ENCODE measurements at places on chromosomes 7 and 10.

GRCh38 chr7:90841759-90842429 is 245.8 kb downstream of the CDK14 start:
- DNase-seq = no peak

DNA sequence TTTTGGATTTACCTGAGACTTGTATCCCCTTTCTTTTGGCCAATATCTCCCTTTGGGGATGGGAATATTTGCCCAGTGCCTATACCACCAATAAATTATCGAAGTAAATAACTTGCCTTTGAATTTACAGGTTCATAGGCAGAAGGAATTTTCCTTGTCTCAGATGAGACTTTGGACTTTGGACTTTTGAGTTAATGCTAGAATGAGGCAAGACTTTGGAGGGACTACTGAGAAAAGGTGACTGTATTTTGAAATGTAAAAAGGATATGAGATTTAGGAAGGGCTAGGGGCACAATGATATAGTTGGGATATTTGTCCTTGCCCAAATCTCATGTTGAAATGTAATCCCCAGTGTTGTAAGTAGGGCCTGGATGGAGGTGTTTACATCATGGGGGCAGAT is 384.5 kb upstream of the GHITM start:
- no peak for DNase-seq

- no peak for DNase-seq
Measured at GRCh38 chr7:106608661-106609060, 52.3 kb downstream of the CCDC71L start.

- no peak for DNase-seq
Measured at GRCh38 chr10:116886772-116887171, 37.5 kb downstream of the ENO4 start.

- no peak for DNase-seq
Measured at GRCh38 chr10:80718024-80718423, 180.3 kb downstream of the SH2D4B start.

DNA sequence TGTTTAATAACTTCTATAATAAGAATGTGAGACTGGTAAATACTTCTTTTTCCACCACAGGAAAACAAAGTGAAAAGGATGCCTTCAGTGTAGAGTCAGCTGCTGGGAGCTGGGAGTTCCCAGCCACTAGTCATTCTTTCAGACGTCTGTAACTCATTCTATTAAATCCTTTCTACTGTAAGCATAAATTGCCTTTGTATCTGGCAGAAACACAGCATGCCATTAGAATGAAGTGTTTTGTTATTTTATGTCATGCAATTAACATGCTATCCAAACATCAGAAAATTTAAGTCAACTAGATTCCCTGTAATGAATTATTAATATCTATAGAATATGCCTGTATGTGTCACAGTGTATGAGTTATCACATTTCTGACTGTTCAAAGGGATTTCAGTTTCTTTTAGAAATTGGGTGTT is 14.3 kb downstream of the BPGM start:
- DNase-seq = peak; percentile 72

GRCh38 chr10:89574368-89574767 is 39.0 kb upstream of the SLC16A12 start:
- DNase-seq = no peak

GRCh38 chr7:835485-836401 is 3.5 kb downstream of the SUN1 start:
- peak; percentile 24 for DNase-seq

GRCh38 chr10:56561336-56561735 is 200.3 kb upstream of the ZWINT start:
- DNase-seq = no peak

DNA sequence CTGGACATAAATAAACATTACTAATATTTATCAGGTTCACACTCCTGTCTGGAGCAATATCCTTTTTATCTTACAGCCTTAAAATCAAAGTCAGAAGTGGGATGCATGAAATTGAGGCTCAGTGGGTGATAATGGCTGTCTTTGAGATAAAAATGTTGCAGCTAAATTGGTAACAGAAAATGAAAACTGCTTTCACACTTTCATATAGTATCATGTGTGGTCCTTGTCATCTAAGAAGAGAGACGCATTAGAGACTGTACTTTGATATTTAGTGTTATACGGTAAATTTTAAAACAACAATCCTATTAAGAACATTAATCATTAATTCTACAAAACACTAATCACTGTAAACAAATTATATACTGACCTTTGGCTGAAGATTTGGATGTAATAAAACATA is 235.2 kb upstream of the HGF start:
- no peak for DNase-seq

DNA sequence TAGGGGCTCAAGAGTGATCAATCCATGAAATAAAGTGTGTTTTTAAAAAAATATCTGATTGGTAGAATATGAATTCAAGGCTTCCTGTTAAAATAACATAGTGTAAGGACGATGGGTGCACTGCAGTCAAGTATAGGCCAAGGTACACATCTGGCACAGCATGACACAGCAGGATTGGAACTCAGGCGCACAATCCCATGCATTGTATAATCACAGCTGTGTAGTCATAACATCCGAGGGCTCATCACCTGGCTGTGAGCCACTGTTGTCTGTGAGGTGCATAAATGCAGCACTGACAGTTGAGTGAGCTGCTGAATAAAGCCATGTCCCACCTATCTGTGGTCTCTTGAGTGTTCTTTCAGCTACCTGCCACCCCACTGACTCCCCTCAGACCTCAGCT is 142.3 kb upstream of the HPS1 start:
- DNase-seq = no peak

GRCh38 chr7:27652518-27652917 is 10.2 kb downstream of the HIBADH start:
- DNase-seq = no peak

DNA sequence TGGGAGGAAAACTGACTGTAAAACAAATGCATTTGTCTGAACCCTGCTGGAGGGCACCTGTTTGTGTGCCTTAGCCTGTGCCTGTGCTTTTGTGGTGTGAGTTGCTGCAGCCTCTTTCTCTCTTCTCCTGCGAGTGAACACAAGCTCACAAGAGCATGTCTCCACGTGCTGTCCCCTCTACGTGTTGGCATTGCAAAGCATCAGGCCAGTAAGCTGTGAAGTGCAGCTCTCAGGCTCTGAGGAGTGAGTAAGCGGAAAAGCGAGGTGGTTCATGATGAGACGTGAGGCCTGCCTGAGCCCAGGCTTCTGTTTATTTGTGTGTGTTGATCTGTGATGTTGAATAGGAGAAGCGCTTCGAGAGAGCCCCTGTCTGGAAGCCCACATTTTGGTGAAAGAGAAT is 85.6 kb upstream of the PDCD4 start:
- DNase-seq = no peak

DNA sequence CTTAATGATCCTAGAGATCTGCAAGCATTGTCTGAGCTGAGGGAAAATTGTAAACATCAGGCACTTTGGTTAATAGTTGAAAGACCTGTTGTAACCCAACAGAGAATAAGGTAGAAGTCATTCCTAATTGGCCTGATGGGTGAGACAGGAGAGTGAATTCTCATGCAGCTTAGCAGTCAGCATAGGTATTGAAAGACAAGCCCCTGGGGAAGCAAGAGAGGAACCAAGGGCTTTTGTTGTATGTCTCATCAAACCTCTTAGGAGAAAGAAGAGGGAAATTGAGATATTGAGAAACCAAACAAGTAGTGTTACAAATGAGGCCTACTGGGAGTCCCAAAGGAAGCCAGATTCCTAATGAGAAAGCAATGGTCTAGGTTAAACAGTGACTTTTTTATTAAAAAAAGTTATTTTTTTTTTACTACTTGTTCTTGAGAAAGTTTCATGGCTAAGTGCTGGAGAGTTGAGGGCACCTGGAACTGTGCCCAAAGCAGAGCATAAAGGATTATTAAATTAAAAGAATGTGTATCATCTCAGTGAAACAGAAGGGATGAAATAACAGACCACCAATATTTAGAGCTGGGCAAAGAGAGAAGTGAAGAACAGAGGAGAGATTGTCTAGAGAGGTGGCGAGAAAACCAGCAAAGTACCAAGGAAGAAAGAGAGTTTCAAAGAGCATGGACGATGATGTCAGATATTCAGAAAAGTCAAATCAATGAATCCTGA is 168.9 kb downstream of the CDK14 start:
- no peak for DNase-seq

DNA sequence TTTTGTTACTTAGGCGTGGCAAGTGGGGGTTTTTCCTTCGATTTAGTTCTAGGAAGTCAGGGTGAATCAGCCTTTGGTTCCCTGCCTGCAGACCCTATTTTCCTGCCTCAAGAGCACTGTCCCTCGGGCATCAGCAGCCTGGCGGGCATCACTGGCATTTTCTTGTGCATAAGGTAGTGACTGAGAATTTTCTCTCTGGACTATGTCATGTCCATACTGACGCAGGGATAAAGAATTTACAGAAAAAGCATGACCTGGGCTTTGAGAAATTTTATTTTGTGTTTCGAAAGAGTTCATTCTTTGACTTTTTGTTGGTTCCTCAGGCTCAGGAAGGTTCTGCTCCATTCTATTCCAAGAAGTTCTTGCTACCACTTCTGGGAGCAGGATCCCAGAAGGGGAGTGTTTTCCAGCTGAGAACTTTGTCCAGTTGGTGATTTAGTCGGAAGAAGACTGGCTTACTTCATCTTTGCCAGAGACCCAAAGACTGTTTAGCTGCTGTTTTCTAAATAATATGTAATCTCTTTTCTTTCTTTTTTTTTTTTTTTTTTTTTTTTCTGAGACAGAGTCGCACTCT is 213.9 kb upstream of the SH2B2 start:
- DNase-seq = no peak

DNA sequence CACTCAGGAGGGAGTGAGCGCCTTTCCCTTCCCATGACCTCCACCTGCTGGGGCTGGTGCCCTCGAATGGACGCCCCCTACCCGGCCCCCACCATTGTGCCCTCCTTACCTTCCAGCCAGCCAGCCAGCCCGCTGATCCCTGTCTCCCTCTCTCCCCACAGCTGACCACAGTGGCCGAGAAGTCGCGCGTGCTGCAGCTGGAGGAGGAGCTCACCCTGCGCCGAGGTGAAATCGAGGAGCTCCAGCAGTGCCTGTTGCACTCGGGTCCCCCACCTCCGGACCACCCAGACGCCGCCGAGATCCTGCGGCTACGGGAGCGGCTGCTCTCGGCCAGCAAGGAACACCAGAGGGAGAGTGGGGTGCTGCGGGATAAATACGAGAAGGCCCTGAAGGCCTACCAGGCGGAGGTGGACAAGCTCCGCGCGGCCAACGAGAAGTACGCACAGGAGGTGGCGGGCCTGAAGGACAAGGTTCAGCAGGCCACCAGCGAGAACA is 77.9 kb upstream of the GTF2IRD1 start:
- DNase-seq = no peak

DNA sequence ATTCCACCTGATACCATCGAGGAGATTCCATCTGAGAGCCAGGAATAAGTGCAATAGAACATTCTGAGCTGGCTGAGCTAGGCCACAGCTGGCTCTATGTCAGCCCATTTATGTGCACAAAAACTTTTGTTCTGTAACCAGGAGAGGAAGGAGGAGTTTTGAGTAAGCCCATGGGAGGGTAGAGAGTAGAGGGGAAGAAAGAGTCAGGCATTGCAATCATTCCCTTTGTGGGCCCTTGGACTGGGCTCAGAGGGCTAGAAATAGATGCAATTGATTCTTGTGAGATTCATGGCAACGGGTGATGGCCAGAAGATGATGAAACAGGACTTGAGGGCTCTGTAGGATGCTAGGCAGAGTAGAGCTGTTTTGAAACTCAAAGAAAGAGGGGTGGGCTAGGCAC is 104.6 kb upstream of the KIF5B start:
- no peak for DNase-seq

DNA sequence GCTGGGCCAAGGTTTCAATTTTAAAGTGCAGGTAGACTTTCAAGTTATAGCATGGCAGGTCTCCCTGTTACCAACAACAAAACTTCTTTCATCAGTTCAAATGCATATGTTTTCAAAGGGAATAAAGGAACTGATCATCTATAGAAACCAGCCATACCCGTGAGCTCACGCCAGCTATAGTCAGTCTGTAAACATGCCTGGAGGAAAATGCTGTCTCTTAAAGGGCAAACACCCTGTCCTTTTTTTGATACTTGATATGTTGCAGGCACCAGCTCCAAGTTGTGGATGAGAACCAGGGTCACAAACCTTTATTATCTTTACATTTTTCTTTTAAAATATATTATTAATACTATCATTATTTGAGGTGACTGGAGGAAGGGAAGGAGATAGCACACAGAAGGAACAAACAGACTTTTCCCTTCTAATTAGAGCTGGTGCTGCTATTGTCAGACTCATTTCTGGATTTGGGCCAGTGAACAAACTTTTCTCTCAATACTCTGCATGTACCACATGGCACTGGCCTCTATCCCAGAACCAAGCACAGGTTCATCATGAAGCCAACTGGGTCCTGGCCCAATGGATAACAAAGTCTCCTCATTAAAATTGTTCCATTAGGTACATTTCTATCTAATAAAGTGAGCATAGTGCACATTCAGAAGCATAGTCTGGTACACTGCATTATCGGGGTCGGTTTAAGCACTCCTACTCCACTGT is 1102.4 kb downstream of the SORCS3 start:
- no peak for DNase-seq

- no peak for DNase-seq
Measured at GRCh38 chr10:126523071-126523470, 134.8 kb upstream of the ADAM12 start.

DNA sequence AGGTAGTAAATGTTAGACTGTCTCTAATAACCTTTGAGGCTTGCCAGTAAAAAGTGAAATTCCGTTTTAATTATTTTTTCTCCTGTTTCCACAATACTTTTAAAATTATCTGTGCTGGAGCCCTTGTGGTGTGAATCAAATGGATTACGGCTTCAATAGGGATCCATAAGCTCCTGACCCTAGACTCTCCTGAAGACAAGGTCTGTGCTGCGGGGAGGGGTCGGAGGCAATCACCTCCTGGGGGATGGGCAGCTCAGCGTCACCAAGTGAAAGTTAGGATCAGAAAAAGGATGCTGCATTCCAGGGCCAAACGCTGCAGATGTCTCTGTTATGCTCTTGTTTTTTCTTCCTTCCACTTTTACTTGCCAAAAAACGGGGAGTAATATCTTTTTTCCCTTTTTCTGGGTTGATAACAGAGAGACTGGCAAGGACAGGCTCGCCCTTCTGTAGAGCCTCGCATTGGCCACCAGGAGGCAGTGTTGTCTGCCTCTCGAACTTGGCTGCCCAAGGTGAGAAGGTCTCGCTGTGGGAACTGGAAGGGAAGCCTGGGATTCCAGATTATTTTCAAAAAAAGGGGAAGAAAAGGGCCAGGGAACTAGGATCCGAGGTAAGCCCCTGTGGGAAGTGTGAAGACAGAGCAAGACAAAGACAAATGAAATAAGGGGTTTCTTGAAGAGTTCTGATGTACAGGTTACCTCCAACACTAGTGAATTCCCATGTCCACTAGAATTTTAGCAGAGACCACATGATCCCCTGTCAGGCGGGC is 621.9 kb downstream of the ACTR3B start:
- DNase-seq = no peak

Measured in astrocyte of the spinal cord (primary cell).